Stimulated activated CD4-positive, alpha-beta T cell treated with anti-CD3 and anti-CD28 coated beads, Interleukin-4, amount 100 ng/mL, for 24 hours (primary cell): ENCODE measurements at places on chromosomes 1 and 21.

DNA sequence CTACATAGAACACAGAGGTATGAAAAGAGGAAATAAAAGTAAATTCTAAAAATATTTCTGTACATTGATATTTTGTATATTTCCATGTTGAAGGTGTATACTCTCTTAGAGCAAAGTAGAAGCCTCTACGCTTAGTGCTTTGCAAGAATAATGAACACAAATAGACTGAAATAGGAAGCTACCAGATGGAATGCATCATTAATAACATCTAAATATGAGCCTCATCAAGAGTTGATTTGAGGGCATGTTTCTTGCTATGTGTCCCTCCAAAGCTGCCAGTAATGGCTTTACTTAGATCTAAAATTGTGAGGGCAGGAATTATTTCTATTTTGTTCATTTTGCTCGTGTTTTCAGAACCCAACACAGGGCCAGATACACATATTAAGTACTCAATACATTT is 94.4 kb downstream of the KCNT2 start:
- DNase-seq = no peak

- DNase-seq = peak; percentile 43
Measured at GRCh38 chr1:7783178-7783711, 846 bp upstream of the PER3 start.

DNA sequence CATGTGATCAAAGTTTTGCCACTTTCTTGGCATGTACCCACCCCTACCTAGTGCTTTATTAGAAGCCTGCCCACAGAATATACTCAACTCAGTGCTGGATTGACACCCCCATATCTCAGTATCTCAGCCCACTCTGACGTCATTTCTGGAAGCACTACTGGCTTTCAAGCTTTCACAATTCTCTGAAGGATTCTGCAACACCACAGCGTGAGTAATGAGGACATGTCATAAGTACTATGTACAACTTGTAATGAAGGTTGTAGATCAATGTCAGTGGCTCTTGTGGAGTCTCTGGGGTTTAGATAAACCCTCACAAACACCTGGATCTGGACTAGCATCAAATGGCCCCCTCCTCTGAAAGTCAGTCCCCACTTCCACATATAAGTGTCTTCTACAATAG is 57.2 kb downstream of the TNFSF4 start:
- no peak for DNase-seq

DNA sequence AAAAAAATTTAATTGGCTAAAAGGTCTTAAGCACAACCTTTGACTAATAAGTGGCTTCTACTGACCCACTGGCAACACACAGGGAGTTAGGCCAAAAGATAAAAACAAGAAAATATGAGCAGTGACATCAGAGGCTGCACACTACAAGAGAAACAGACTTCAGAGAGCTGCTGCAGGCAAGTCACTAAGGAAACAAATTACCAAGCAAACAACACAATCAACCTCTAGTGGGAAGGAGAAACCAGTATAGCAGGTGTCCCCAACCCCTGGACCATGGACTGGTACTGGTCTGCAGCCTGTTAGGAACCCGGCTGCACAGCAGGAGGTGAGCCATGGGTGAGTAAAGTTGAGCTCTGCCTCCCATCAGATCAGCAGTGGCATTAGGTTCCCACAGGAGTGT is 20.8 kb upstream of the ENSA start:
- DNase-seq = no peak

DNA sequence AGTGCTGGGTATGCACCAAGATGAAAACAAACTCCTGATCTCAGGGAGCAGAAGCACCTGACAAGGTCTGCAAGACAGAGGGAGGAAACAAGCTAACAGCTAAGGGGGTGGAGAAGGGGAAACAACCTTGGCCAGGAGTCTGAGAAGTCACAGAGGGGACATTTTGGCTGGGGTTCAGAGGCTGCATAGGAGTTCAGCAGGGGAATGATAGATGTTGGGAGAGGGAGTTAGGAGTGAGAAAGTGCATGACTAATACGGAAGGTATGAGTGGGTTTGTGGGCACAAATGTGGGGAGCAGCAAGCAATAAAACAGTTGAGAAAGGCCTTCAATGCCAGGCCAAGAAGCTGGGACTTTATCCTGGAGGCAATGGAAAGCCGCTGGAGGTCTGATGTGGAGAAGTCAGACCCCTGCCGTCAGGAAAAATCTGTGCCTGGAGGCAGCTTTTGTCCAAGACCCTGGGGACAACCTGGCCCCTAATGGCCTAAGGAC is 16.4 kb downstream of the EPHA2 start:
- DNase-seq = no peak

GRCh38 chr1:101520302-101520701 is 283.5 kb downstream of the S1PR1 start:
- peak; percentile 6 for DNase-seq
